Vagina (tissue), 2 donors: ENCODE measurements at places on chromosomes 1 and 21.

GRCh38 chr21:45386728-45387371 is 18.1 kb upstream of the COL18A1 start:
- peak; percentile 97 for DNase-seq

DNA sequence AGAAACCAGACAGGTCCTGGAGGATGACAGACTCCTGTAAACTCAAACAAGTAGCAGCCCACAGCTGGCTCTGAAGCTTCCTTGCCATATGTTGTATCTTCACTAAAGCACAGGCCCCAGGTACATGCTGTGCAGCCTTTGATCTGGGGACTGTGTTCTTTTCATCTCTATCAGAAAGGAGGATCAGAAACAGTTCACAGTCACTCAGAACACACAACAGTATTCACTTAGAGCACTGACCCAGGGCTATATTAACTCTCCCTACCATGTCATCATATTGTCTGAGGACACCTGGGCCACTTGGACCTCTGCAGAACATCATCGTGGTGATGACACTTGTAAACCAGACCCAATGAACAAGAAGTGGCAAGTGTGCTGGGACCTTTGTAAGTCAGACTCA is 222.0 kb downstream of the SETD4 start:
- no peak for DNase-seq

GRCh38 chr1:18011703-18012102 is 95.9 kb upstream of the IGSF21 start:
- no peak for DNase-seq

DNA sequence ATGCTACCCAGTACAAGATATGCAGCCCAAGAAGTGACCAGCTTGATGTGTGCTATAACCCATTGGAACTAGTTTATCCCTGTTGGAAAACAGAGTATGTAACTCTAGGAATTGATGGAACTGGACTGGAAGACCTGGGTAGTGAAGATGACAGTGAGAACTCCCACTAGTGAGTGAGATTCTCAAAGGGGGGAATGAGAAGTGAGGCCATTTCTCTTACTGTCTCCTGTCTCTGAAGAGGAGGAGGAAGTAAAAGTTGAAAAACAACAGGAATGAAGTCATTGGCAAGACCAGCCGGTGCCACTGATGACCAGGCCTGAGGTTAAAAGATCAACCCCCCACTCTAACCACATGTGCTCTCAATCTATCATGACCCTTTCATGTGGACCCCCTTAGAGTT is 20.9 kb downstream of the PLA2G2F start:
- DNase-seq, result no peak

DNA sequence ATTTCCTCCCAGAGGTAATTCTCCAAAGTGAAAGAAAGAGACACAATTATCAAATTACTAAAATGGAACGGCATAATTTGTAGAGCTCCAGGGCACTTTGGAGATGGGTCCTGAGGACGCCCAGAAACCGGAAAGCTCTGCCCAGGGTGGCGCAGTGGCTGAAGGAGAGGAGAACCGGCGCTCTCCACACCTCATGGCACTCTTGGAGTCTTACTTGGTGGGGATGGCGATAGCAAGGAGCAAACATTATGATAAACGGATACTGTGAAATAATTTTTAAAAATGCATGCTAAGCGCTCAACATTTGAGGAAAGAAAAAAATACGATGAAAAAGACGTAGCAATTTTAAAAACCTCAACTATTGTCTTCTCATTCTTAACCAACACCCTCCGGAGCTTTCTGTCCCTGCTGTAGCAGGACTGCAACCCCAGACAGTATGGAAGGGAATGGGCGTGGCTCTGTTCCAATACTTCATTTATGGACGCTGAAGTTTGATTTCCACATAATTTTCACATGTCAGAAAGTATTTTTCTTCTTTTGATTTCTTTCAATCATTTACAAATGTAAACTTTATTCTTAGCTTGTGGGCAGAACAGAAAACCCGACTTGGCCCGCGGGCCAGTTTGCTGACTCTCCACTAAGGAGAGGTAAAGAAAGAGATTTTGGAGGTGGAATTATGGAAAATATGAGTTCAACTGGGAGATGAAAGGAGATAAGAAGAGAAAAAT is 1.1 kb downstream of the S100A11 start:
- DNase-seq, result no peak

GRCh38 chr1:60503266-60503925 is 429.8 kb upstream of the C1orf87 start:
- DNase-seq, result no peak

- DNase-seq, result no peak
These were observed 2.7 kb downstream of the USP25 start for GRCh38 chr21:15732290-15732995.
